Stimulated activated CD8-positive, alpha-beta memory T cell treated with anti-CD3 and anti-CD28 coated beads, Interleukin-2, amount 100 ng/mL, for 48 hours (primary cell): ENCODE measurements at places on chromosomes 11 and 22.
A peak's percentile ranks its signal among the peaks of the same experiment; 100 is the strongest.

GRCh38 chr11:114073828-114074381, 14.4 kb downstream of the ZBTB16 start:
- DNase-seq = no peak

DNA sequence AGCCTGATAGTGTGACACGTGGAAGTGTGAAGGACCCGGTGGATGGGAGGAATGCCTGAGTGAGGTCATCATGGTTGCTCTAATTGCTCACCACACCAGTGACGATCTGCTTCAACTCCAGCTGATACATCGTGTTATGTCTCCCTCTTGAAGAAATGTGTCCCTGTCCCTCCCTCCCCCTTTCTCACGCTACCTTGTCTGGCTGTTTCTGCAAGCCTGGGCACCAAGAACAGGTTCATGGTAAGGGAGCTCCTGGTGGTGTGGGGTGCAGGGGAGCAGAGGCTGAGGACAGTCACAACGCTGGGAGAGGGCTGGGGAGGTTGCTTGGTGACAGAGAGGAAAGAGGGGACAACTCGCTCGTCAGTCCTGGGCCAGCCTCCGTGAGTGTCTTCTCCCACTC, 413.4 kb downstream of the SOX6 start:
- DNase-seq = no peak

DNA sequence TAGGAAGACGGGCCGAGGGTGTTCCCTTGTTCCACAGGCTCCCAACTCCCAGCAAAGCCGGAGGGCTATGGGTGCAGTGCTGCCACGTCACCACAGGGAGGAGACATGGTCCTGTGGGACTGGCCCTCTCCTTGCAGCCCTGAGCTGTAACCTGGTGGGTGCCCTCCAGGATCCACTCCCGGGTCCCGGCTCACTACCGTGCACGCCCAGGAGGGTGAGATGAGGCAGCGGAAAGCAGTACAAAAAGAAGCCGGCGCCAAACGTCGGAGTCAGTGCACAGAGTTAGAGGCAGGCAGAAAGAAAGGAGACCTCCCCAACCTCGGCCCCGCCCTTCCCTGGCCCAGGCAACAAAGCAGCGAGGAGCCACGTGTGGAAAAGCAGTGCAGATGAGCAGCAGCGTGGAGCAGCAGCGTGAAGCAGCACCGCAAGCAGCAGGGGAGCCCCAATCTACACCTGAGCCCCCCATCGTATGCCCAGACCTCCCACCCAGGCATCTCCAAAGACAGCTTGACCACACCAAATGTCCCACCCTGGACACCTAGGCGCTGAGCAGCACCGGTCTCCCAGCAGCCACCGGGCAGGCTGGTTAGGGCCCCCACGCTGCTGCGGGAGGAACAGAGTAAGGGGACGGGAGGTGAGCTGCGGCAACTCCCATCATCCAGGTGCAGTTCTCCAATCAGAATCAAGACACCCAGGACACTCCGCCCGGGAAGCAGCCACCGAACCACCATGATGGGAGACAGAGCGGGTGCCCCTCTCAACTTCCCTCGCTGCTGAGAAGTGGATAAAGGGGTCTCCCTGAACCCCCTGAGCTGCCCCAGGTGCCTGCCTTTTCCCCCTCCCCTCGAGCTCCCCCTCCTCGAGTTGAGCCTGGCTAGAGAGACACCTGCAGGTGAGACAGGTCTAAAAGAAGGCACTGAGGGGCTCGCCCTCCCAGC, 28.8 kb downstream of the IGSF9B start:
- DNase-seq = peak; percentile 59

- DNase-seq = no peak
These were observed 28.9 kb upstream of the TMA7B start for GRCh38 chr22:39931251-39931650.

GRCh38 chr22:41469218-41469851, 418 bp downstream of the ACO2 start:
- no peak for DNase-seq

GRCh38 chr22:16793831-16794230, 31.4 kb downstream of the XKR3 start:
- no peak for DNase-seq

DNA sequence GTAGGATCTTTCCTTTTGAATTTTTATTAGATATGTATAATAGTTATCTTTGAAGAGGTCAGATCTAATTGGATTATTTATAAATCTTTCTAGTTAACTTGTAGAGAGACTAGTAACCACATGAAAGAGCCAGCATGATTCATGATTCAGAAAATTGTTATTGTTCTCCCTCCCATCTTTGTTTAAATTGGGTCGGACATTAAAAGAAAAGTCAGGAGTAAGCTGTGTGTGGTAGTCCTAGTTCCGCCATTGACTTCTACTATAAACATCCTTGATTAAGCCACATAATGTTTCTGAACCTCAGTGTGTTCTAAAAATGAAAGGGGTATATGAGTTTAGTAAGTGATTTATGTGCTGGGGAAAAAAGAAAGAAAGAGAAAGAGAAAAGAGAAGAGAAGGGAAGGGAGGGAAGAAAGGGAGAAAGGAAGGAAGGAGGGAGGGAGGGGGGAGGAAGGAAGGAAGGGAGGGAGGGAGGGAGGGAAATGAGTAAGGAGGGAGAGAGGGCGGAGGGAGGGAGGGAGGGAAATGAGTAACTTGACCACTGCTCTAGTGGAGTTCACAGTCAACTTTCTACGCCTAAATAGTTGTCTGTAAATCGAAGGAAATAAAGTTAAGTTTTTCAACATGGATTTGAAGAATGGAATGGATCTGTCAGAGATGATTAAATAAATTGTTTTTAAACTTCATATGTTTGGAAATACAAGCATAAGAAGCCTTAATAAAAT, 32.9 kb downstream of the SIK2 start:
- DNase-seq = no peak

- no peak for DNase-seq
These were observed 59.2 kb downstream of the ELFN2 start for GRCh38 chr22:37368058-37368457.

GRCh38 chr11:2827256-2827655, 58.3 kb downstream of the CDKN1C start:
- no peak for DNase-seq

- no peak for DNase-seq
These were observed 1.6 kb downstream of the SPI1 start for GRCh38 chr11:47376525-47377371.

DNA sequence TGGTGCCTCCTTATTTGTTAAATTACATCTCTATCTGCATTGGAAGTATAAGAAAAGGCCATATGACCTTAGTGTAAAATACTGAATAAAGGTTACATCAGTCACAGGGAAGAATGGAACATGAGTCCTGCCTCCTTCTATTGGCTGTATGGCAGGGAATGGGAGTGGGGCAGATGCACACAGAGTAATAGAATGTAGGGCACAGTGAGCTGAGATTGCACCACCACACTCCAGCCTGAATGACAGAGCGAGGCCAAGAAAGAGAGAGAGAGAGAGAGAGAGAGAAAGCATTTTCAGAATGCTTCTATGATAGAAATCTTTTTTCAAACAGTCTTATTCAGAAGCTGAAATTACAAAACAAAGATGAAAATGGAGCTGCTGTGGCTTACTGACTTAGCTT, 58.8 kb downstream of the SLN start:
- no peak for DNase-seq

GRCh38 chr11:33802194-33802950, 28.1 kb upstream of the FBXO3 start:
- no peak for DNase-seq

- DNase-seq = no peak
These were observed 10.3 kb upstream of the FIBIN start for GRCh38 chr11:26983645-26984044.

- DNase-seq = no peak
These were observed 181.1 kb downstream of the MIAT start for GRCh38 chr22:26838471-26838825.

- DNase-seq = no peak
These were observed 677.7 kb downstream of the BRD1 start for GRCh38 chr22:49149721-49150608.

DNA sequence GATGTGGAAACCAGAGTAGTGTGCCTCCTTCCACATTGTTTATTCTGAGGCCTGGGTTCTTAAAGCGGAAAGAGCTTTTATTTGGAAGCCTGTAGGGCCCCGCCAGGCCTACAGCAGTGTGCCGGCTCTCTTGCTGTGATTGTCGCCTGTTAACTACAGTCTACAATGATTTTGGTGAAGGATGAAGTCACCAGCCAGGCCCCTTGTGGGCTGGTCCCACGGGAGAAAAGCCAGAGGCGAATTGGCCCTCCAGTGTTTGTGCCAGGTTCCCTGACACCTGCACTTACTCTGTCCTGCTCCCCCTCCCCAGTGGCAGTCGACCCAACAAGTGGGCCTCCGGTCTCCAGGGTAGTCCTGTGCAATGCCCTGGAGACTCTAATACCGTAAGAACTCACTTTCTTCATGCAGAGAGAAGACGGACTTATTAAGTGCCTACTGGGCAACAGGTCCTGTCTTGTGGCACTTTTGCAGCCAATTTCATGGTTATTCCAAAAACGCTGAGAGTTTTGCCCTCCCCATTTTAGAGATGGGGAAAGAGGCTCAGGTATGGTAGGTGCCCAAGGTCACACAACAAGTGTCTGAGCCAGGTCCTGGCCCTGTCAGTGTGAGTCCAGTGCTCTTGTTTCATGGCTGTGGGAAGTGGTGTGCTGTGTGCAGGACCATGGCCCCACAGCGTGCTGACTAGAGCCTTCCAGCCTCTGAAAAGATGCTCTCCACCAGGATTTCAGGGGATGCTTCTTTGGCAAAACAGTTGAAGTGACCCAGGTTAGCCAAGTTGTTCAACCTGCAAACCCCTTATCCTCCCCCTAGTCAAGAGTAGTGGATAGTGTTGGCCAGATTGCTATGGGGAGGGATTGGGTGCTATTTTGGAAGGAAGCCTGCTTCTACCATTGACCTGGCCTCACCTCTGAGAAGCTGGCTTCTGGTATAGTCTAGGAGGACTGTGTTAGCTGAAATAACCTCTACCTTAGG, 1.4 kb downstream of the MICAL2 start:
- no peak for DNase-seq

DNA sequence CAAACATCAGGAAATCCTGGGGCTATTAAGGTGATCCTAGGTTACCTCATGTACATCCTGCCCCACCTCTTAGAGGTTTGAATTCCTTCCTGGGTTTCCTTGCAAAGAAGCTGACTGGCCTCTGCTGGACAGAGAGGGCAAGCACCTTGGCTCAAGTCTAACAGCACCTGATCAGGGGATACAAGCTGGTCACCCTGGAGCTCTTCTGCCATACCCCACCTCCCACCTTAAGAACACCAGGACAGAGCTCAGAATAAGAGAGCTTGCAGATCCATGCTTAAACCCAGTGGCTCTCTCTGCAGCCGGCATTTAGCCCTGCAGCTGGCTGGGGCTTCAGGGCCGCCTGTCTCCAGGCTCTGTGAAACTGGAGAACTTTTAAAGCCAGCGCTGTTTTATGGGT, 386.6 kb upstream of the NARS2 start:
- no peak for DNase-seq

DNA sequence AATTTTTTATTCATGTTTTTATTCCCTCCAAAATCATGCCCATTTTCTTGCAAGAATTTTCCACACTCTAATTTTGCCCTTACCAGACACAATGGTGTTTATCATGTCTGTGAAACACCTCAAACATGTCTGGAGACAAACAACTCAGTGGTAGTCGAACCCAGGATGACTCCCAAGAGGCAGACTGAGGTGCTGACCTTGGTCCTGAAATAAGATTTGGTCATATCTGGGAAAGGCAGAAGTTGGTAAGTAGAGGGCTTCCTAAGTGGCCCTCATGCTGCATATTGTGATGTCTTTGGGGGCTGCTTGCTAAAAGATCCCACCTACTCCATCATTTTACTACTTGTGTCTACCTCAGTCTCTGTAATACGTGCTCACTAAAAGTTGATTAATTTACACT, 369.4 kb upstream of the ISX start:
- DNase-seq = no peak

GRCh38 chr11:30447058-30447640, 124.2 kb downstream of the ARL14EP start:
- no peak for DNase-seq

DNA sequence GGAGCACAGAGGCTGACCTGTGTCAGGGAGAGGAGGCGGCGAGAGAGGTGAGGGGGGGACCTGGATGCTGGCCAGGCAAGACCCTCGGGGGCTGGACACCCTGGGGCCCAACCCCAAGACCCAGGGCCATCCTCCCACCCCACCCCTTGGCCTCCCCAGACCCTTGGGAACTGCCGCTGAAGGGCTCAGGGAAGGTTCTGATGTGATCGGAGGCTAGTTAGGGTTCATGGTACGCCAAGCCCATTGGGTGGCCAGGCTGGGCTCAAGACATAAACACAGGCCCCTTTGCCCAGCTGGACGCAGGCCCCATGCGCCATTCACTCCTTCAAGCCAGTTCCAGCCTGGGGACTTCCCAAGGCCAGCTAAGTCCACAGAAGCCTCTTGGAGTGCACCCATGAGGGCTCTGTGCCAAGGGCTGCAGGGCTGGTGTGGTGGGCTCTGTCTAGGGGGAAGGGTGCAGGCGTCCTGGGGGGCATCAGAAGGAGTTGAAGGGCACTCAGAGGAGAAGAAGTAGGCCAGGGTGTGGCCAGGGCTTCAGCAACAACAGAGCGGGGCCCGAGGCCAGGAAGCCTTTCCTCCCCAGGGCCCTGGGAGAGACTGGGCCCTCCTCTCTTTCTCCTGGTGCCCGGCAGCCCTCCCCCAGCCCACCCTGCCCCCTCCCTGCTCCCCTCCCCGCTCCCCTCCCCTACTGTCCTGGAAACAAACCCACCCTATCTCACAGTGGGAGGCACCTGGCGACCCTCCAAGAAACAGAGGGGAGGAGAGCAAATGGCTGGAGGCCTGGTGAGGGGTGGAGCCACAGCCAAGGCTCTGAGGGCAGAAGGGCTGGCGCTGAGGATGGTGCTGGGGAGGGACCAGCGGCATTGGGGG, 12.9 kb downstream of the TSPAN32 start:
- no peak for DNase-seq

DNA sequence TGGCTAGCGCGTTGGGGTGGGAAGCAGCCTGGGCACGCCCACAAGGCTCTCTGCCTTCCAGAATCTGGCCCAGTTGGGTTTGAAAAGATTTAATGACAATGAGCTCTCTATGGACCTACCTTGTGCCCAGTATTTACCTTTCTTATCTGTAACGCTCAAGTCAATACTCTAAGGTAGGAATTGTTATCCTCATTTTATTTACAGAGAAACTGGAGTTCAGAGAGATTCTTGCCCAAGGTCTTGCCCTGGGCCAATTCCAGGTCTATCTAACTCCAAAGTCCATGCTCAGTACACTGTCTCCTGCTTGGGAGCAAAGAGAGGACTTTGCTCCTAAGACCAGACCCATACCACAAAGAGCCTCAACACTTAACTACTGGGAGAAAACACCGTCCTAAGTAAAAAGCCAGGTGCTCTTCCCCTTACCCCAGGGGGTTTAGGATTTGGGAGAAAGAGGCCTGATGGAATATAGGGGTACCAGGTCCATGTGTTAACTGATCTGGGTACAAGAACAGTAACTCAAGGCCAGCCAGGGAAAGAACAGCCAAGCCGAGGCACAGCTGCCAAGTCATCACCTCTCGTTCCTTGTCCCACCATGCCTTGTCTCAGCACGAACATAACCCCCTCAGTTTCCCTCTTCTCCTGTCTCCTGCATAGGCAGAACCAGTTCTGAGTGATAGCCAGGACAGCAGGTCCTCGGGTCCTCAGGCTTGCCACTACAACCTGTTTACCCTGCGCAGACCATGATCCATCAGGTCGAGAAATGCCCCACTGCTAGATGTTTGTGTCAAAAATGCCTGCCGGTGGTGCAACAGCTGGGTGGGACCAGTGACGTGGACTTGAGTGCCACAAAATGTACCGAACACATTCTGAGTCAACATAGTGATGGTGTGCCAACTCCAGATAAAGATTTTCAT, 14.6 kb downstream of the APOA4 start:
- no peak for DNase-seq
